M059J (cell line): ENCODE measurements at places on chromosomes 16 and 17. TPM values are rescaled to one million over a fixed set of nuclear protein-coding genes. Genes with fewer than 3 reads are reported as not detected.

GRCh38 chr17:82414548-82415281 is 3.4 kb upstream of the HEXD start:
- peak; percentile 19 for DNase-seq

DNA sequence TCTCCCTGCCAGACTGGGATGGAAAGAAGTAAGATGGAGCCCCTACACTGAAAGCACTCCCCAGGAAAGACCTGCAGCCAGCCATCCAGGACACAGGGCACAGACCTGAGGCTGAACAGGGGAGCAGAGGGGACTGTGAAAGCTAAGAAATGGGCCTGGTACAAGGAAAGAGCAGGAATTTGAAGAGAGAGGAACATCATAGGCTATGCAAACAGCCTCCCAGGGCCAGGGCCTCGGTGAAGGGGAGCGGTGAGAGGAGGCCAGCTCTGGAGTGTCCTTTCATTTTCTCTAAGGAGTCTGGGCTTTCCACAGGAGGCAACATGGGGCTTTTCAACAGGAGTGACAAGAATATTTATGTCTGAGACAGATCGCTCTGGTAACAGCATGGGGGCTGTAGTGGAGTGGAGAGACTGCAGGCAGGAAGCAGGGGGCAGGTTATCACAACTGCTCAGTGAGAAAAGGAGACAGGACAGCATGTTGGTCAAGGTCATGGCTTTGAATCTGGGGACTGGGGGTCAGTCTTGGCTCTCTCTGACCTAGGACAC is 50.1 kb downstream of the TOM1L2 start:
- peak; percentile 41 for DNase-seq

GRCh38 chr16:77680496-77680895 is 41.8 kb upstream of the NUDT7 start:
- DNase-seq = no peak

DNA sequence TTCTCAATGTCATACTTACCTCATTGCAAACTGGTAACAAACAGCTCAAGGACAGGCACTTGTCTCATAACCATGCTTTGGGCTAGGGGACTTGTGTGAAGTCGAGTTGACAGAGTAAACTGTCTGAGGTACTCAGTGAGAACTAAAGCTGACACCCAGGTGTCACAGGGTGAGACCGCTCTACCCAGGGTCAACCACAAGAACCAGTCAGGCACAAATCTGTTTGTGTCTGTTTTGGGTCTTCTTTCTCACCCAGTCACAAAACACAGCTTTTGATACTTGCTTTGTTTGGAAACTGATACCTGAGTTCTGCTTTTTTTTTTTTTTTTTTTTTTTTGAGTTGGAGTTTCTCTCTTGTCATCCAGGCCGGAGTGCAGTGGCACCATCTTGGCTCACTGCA is 161.1 kb downstream of the STX8 start:
- no peak for DNase-seq

- no peak for DNase-seq
These were observed 518.2 kb upstream of the GOT2 start for GRCh38 chr16:59252317-59252716.

- peak; percentile 18 for DNase-seq
These were observed 46.5 kb downstream of the STX8 start for GRCh38 chr17:9529033-9529700.

DNA sequence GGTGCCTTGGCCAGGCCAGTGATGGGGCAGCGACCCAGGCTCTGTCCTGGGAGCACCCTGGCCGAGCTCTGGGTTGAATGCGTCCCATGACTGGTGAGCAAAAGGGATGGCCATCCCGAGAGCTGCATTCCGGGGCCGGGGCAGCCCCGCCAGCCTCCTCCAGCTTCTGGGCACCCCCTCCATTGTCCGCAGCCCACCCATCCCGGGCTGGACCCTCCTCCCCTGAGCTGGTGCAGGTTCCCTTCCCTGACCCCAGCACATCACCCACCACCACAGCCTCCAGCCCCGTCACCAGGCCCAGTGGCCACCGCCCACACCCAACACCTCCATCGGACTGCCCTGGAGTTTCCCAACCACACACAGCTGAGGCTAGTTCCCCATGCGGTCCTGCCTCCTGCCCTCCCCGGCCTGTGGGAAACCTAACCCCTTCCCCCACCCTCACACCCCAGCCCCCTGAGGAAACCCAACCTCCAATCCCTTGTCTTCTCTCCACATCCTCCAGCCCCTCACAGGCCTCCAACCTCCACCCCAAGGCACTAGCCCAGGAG is 16.2 kb upstream of the PVALEF start:
- DNase-seq = no peak

DNA sequence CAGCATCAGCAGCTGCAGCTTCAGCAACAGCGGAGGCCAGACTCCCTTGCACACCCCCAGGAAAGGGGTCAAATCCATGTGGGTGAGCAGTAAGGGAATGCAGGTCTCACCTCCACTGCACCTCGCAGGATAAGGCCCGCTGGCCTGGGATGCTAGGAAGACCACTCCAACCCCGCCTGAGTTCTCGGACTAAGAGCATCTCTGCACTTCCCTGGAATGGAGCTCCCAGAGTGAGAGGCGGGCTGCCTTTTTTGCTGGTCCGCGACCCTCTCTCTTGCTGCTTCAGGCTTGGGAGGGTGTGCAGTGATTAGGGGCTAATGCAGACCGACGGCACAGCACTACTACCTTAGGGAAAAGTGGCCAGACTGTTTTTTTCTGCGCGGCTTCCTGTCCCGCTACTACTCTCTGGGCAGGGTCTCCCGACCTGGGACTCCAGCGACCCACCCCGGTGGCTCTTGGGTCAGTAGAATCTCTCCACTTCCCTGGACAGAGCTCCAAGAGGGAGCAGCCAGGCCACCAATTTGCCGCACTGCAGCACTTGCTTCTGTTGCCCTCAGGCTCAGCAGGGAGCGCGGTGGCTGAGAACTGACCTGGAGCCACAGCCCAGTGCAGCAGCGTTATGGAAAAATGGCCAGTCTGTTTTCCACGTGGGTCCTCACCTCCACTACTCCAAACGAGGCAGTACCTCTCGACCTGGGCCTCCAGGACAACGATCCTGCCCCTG is 480.4 kb downstream of the CDH8 start:
- no peak for DNase-seq

GRCh38 chr17:57566721-57567120 is 178.4 kb downstream of the CCDC182 start:
- DNase-seq = no peak

DNA sequence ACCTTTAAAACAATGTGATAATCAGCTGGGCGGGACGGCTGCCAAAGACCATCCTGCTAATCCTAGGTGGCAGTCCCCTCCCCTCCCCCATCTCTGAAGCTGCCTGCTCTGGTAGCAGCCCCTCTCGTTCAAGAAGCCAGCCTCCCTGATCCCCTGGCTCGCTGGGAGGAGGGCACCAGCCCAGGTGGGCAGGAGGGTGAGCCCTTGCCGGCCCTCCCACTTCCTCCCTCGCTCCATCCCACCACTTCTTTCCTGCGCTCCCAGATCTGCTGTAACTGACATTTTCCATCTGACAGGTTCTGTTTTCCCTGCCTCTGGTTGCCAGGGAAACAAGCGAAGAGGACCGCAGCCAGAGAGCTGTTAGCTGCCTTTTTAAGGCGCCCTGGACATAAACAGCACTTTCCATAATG is 155.7 kb upstream of the TNRC6C start:
- peak; percentile 36 for DNase-seq

DNA sequence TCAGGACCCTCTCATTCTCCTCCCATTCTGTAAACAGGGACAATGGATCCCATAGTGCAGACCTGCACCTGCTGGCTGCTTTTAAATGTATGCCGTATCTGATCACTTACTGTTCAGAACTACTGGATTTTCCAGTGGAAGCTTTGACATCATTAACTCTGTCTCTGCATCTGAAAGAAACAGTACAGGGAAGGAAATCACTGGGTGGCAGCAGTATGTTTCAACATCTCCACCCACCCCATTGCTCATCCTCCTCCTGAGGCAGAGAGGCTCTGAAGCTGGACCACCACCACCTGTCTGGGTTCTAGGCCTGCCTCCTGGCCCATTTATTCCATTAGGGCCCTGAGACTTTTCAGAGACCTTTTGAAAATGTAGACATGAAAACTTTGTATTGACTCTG is 2.6 kb downstream of the CCL15 start:
- no peak for DNase-seq

- DNase-seq = peak; percentile 98
These were observed 122.6 kb upstream of the FOXF1 start for GRCh38 chr16:86387468-86388440.

GRCh38 chr17:29445844-29446243 is 55.7 kb downstream of the TAOK1 start:
- DNase-seq = no peak

DNA sequence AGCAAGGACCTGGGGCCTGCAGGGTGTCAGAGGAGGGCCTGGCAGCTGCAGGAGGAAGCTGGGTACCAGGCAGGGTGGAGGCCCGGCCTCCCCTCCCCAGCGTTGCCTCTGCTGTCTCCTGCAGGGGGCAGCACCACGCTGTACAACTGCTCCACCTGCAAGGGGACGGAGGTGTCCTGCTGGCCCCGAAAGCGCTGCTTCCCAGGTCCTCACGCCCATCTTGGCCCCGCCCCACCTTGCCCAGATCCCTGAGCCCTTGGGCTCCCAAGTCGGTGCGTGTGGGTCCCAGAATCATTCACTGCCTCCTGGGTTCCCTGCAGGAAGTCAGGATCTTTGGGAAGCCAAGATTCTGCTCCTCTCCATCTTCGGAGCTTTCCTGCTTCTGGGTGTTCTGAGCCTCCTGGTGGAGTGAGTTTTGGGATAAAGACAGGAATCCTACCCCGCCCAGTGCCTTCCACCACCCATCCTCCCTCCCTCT is 1.2 kb downstream of the TMEM95 start:
- peak; percentile 68 for DNase-seq

GRCh38 chr17:6636616-6637457 is 3.7 kb downstream of the KIAA0753 start:
- no peak for DNase-seq

DNA sequence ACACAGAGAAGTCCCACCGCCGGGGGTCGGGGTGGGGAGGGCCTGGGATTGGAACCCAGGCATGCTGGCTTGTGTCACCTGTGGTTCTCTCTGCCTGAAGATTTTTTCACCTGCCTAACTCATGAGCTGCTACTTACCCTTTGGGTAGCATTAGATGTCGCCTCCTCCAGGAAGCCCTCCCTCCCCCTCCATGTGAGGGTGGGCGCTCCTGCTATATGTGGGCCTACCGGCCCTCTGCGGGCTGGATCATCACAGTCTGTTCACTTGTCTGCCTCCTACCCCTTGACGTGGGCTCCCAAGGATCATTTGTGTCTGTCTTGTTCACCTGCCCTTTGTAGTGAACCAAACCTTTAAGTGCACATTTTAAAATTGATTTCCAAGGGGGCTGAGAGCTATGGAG is 106.8 kb downstream of the SEC14L1 start:
- DNase-seq = no peak

GRCh38 chr17:74132354-74132753 is 71.1 kb upstream of the RPL38 start:
- DNase-seq = no peak

GRCh38 chr16:71637398-71637797 is 11.4 kb downstream of the MARVELD3 start:
- DNase-seq = no peak

DNA sequence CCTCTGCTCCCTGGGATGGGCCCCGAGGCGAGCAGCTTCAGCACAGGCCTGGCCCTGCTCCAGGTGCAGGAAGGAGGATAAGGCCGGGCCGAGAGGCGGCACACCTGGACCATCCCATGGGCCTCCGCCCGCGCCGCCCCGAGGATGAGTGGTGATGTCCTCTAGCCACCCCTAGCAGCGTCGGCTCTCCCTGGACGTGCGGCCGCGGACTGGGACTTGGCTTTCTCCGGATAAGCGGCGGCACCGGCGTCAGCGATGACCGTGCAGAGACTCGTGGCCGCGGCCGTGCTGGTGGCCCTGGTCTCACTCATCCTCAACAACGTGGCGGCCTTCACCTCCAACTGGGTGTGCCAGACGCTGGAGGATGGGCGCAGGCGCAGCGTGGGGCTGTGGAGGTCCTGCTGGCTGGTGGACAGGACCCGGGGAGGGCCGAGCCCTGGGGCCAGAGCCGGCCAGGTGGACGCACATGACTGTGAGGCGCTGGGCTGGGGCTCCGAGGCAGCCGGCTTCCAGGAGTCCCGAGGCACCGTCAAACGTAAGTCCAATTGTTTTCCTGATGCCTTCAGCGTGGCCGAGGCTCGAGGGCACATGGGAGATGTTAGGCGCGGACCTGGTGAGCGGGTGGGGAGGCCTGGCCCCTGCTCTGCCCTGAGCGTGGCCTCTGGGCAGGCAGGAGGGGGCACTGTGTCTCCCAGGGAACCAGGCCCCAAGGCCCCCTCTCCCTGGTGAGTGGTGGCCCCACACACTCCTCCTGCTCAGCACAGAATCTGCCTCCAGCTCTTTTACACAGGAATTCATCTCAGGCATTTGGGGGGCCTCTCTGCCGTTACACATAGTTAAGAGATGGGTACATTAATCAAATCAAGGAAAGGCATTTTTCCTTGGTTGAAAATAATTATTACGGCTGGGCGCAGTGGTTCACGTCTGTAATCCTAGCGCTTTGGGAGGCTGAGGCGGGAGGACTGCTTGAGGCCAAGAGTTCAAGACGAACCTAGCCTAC is 855 bp downstream of the TMEM204 start:
- no peak for DNase-seq

GRCh38 chr17:80981062-80981902 is 10.4 kb upstream of the CHMP6 start:
- DNase-seq = no peak

DNA sequence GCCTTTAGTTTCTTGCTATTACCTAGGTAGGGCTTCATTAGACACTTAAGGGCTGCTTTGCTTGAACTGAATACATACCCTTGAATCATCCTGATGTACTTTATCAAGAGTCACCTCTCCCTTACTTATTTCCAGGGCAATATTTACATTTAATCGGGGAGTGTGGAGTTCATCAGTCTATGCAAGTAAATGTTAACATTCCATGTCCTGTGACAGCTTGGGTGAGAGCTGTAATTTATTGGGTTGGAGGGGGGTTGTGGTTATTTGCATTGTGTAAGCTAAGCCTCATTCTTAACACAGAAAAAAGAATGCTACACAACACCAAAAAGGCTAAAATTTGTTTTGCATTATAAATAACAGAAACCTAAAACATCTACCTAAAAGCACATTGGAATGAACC is 16.7 kb downstream of the KCNJ16 start:
- DNase-seq = peak; percentile 15

GRCh38 chr17:64498308-64499203 is 1.7 kb upstream of the POLG2 start:
- DNase-seq = peak; percentile 53

GRCh38 chr16:78065319-78065718 is 34.1 kb upstream of the WWOX start:
- DNase-seq = no peak

ZNF469 gene
- total RNA-seq = 0.32 and 0.37 TPM in 2 replicates

SEZ6L2 gene
- 16.7 and 38.3 TPM in 2 replicates for total RNA-seq

OR4D1 gene
- not detected in 2 replicates for total RNA-seq
